ENCODE measurements at places on chromosomes 2 and 18.

- no peak overlapping the region for H3K27ac ChIP-seq
- no peaks in the 10 kb centered on the region for H3K27me3 ChIP-seq
- no peak overlapping the region for H3K4me3 ChIP-seq
- H3K36me3 ChIP-seq, result no peaks in the 10 kb centered on the region
These were observed 14.2 kb downstream of the TNFRSF11A start for GRCh38 chr18:62339106-62339988.

DNA sequence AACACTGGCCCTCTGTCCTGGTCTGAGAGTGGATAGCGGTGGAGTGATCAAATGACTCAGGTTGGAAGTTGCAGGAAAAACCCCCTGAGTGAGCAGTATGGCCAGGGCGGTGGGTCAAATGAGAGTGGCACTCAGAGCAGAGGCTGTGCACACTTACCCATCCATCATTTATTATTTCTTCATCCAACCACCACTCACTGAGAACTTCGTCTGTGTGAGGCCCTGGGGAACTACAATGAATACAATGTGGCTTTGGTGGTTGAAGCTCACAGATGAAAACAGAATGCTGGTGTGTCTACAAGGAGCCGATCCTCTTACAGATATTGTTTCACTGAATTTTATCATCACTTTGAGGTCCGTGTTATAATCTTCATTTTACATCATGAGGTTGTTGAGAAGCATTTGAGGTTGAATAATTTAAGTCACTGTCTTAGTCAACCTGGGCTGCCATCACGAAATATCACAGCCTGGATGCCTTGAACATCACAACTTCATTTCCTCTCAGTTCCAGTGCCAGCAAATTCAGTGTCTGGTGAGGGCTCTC is 73.4 kb upstream of the ID2 start:
- H3K36me3 ChIP-seq, result no peaks in the 10 kb centered on the region
- no peak overlapping the region for H3K4me3 ChIP-seq
- H3K27me3 ChIP-seq, result no peaks in the 10 kb centered on the region
- H3K4me1 ChIP-seq, result peaks cover 6% of the 10 kb centered on the region
- DNase-seq, result no peak

DNA sequence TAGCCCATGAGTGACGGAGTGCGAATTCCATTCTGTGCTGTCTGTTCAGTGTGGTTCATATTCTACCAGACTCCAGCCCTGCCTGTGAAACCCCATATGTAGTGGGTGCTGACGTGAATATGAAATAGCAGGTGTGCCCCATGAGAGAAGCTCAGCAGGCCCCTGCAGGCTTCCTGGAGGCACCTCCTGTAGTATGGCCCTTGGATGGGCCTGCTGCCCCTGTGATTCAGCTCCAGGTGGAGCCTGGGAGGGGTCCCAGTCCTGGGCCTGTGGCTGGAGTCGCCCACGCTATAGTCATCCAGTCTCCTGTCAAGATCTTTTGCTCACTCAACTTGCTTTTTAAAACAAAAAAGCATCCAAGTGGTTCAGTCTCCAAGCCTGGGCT is 125.5 kb downstream of the GLI2 start:
- no peaks in the 10 kb centered on the region for H3K36me3 ChIP-seq
- H3K27me3 ChIP-seq, result no peaks in the 10 kb centered on the region
- H3K27ac ChIP-seq, result no peak overlapping the region
- no peak overlapping the region for H3K4me3 ChIP-seq

DNA sequence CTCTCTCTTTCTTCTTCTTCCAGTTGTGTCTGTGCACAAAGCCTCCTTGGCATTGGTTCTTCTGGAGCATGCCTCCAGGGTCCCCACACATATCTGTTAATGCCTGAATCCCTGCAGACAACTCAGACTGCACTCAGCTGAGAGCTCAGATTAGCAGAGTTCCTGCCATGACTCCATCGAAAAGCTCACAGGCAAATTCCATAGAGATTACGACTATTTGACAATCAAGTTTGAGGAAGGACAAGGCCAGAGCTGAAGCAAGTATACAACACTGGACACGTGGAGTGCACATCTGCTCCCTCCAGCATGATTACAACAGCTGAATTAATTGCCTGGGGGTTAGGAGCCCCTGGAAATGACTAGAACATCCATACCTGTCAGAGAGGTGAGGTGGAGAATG is 190.7 kb downstream of the INSIG2 start:
- no peak for DNase-seq
- H3K27me3 ChIP-seq, result no peaks in the 10 kb centered on the region
- no peaks in the 10 kb centered on the region for H3K4me1 ChIP-seq
- H3K27ac ChIP-seq, result no peak overlapping the region

GRCh38 chr18:22678486-22678885 is 254.6 kb upstream of the RBBP8 start:
- H3K27ac ChIP-seq, result no peak overlapping the region
- no peaks in the 10 kb centered on the region for H3K36me3 ChIP-seq
- no peak overlapping the region for H3K4me3 ChIP-seq
- H3K27me3 ChIP-seq, result no peaks in the 10 kb centered on the region
- DNase-seq, result no peak

DNA sequence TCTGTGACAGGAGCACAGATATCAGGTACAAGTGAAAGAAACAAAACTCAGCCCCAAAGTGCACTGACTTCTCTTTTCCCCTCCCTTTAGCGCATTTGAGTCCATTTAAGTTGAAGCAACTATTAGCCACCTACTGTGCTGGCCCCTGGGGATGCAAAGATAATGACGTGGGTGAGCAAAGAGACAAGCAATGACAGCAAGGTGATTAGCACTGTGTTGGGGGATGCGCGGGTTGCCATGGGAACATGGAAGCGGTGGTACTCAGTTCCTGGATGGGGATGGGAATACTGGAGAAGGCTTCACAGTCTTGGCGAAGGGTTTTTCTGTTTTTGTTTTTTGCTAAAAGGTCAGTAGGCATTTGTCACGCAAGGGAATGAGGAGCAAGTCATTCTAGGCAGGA is 205.8 kb downstream of the LDLRAD4 start:
- H3K4me1 ChIP-seq, result no peaks in the 10 kb centered on the region
- no peak overlapping the region for H3K4me3 ChIP-seq
- no peak for DNase-seq
- H3K27me3 ChIP-seq, result no peaks in the 10 kb centered on the region

All from body of pancreas (tissue), 4 donors.